ENCODE measurements at places on chromosomes 4 and X. TPM values are rescaled to one million over a fixed set of nuclear protein-coding genes. Genes with fewer than 3 reads are reported as not detected.

GRCh38 chrX:49106930-49107329 is 16.6 kb downstream of the GPKOW start:
- DNase-seq = no peak

- DNase-seq = no peak
These were observed 48.8 kb downstream of the CLDN34 start for GRCh38 chrX:10015723-10016518.

- no peak for DNase-seq
These were observed 64.1 kb downstream of the ALPK1 start for GRCh38 chr4:112361181-112361791.

The TBX22 gene
- total RNA-seq = not detected

DNA sequence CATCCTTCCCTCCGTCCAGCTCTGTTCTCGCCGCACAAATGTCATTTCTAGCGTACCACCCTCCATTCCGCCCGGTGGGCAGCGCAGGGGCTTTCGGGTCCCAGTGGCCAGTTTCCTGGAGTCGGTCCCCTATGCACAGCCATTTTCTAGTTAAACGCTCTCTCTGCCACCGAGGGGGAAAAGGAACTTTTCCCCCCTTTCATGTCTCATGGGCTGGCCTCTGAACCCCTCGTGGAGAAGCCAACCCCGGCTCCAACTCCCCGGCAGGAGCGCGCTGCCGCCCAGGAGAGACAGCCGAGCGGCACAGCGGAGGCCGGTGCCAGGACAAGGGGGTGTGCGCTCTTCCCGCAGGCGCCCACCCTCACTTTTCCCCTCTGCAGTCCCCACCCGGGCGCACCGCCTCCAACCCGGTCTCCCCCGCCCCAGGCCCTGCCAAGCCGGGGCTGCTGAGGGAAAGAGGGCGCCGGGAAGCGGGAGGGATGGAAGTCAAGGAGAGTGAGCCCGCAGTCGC is 662 bp downstream of the APBB2 start:
- DNase-seq = no peak
